ENCODE measurements at places on chromosomes 7 and 10.

DNA sequence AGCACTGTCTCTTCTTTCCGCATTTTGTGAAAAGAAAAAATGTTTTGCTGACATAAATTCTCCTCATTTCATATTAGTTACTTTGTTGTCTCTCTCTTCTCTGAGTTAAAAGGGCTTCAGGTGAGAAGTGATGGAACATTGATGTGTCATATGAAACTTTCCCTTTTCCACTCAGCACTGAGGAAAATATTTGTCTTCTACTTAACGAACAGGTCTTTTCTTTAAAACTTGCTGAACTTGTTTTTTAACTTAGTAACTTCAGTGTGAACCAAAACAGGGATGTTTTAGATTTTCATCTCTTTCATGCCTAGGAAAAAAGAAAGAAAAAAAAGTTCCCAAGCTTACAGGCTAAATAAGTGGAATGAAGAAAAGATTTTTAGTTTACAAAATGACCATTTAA, 19.0 kb upstream of the TSPAN12 start:
- DNase-seq = no peak

- no peak for DNase-seq
Observed at GRCh38 chr7:140053812-140054539, 8.8 kb downstream of the PARP12 start.

DNA sequence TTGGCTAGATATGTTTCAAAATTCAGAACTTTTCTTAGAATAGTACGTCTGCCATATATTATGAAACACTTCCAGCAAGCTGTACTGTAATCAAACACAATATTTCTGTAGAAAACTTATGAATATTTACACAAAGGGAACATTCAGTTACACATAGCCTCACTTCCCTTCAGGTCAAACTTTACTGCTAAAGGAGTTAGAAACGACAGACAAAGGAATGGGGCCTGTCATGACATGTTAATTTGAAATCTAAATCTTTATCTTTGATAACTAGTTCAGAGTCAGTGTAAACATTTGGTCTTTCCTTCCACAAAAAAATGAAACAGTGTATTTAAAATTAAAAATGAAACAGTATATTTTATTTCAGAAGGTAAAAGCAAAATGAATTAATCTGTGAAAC, 1.0 kb upstream of the CROT start:
- peak; percentile 2 for DNase-seq

- no peak for DNase-seq
Observed at GRCh38 chr10:21827308-21827707, 176.2 kb downstream of the DNAJC1 start.

DNA sequence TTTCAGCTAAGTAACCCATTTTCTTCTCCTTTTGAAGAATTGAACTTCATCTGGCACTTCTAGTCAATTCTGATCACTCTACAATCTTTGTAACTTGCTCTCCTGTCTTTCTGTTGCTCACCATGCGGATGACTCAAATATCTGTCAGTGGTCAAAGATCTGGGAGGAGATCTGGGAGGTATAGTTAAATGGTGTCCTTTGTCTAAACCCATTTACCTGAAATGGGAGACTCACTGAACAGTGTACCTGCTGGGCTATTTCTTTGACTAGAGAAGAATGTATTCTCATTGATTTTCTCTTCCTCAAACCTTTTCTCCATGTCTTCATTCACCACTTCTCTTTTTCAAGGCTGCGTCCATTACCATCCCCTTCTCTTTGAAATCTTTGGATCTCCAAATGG, 42.0 kb upstream of the PCLO start:
- no peak for DNase-seq

GRCh38 chr7:34107276-34107675, 201.9 kb downstream of the BMPER start:
- no peak for DNase-seq

GRCh38 chr10:121158988-121159579, 307.9 kb downstream of the WDR11 start:
- DNase-seq = no peak

- DNase-seq = no peak
Observed at GRCh38 chr7:47912332-47912731, 35.9 kb downstream of the PKD1L1 start.

GRCh38 chr7:3861941-3862340, 560.9 kb downstream of the SDK1 start:
- DNase-seq = no peak

DNA sequence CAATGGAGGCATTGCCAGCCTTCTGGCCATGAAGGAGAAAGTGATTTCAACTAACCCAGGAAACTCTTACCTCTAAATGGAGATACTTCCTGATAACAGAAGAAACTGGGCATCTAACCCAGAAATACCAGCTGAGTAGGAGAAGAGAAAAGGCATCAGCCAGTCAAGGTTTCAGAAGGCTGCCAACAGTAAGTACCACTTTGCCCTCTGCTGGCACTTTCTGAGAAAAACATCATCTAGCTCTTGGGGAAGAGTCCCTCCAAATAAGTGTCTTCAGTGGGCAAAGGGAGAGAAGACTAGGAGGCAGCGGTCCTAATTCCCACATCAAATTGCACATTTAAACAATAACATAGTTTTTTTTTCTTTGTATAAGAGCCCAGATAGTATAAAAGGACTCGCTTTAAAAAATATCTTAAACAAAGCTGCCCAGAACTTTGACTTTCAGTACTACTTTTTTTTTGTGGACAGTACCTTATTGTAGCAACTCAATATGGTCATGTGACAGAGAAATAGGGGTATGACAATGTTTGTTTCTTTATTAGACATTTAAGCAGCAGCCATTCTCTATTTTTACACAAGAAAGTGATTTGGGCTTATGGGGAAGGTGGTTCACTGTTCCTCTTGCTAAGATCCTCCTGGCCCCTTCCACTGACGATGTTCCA, 157.3 kb downstream of the CTTNBP2 start:
- no peak for DNase-seq
